Right cardiac atrium (tissue), 5 donors: ENCODE measurements at places on chromosomes 7 and 10. TPM values are rescaled to one million over a fixed set of nuclear protein-coding genes. Genes with fewer than 3 reads are reported as not detected.

Gene KIF11
- 1.0 TPM for total RNA-seq

Gene ANK3
- 190 TPM for total RNA-seq

Gene SSMEM1
- total RNA-seq, result not detected

Gene IGFBP1
- not detected for total RNA-seq

- DNase-seq, result no peak
Measured at GRCh38 chr10:89138755-89139490, 68.2 kb downstream of the CH25H start.

DNA sequence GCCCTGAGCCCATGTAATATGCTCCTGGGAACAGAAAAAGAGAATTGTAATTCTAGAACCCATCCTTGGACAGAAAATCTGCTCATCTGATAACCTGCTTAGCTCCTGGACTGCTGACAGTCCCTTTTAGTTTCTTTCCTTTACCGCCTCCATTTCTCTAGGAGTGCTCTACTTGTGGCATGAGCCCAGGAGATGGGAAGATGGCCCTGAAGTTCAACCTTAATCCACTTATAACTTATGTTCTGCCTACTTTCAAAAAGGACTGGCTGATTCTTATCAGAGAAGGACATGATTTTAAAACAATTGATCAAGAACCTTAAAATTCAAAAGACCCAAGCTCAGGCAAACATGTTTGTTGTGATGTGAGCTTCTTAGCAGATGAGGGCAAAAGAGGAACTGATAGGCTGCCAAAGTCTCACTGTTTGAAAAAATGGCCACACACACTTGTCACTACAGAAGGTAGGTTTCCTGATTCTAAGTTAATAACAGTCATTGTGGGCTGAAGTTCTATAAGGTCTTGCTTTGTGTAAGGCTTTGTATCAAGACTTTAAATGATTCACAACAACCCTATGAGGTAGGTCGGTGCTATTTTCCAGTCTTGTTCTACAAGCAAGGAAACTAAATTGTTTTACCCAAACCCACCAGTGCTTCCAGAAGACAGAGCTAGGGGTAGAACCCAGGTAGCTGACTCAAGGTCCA lies 94.3 kb upstream of the AFAP1L2 start:
- no peak for DNase-seq

GRCh38 chr10:86100581-86101061 lies 266.0 kb downstream of the GRID1 start:
- DNase-seq, result no peak

DNA sequence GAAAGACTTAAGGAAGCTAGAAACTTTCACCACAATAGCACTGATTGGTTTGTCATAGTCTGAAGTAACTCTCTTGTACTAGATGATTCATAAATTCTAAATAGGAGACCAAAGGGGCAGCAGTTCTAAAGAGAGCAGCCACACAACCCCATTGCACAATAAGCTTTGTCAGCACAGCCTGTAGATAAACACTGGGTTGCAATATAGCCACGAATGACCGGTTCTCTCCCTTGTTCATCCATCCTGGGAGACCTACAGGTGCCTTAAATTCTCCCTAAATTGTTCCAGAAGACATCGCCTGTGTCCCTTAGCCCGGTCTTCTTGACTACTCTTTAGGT lies 167.0 kb downstream of the SNX13 start:
- no peak for DNase-seq

GRCh38 chr10:117960345-117960935 lies 86.3 kb downstream of the RAB11FIP2 start:
- no peak for DNase-seq

- no peak for DNase-seq
Measured at GRCh38 chr10:129892548-129893052, 71.5 kb downstream of the EBF3 start.

DNA sequence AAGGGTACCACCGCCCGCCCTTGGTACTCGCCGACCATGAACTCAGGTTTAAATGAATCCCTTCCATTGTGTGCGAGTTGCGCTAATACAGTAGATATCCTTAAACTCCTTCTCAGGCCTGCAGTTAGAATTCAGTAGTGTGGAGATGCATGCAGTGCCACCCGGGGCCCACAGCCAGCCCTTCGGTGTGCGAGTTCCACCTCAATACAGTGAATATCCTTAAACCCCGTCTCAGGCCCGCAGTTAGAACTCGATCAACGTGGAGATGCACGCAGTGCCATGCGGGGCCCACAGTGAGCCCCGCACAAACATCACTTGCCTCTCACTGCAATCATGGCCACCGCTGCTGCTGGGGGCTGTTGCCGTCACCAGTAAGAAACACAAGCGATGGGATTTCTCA lies 261.9 kb downstream of the MAD1L1 start:
- no peak for DNase-seq

GRCh38 chr10:11454160-11454559 lies 157.3 kb downstream of the USP6NL start:
- no peak for DNase-seq

GRCh38 chr10:78460204-78460603 lies 426.5 kb downstream of the RPS24 start:
- DNase-seq, result no peak

- DNase-seq, result no peak
Measured at GRCh38 chr7:36615852-36616540, 108.3 kb downstream of the AOAH start.

- DNase-seq, result no peak
Measured at GRCh38 chr7:29285444-29285793, 90.8 kb downstream of the CHN2 start.

DNA sequence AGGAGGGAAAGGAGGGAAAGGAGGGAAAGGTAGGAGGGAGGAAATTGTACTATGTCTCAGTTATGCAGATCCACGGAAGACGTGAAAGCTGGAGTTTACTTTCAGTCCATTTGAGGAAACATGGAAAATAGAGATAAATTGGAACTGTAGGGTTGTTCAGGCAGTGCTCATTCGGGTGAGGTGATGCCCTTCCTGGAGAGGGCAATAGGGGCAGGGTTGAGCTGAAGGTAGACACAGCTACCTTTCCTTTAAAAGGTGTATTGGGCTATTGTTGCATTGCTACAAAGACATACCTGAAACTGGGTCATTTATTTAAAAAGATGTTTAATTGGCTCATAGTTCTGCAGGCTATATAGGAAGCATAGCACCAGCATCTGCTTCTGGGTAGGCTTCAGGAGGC lies 116.9 kb upstream of the PLXDC2 start:
- no peak for DNase-seq

GRCh38 chr10:3172081-3172445 lies 519 bp downstream of the PITRM1 start:
- no peak for DNase-seq

DNA sequence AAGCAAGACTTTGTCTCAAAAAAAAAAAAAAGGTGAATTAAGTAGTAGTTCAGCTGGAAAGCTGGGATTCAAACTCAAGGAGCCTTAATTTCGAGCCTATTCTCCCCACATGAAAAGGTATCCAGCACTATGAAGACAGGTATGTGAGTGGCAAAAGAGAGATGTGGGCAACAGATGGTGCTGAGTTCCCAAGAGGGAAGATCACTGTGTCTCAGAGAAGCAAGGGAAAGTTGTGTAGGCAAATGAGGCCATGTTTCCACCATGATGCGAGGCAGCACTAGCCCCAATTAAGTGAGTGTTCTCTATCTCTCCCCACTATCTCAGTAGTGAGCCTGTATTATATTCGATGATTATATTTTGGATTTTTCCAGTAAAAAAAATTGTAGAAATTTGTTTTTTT lies 19.8 kb upstream of the ST7 start:
- no peak for DNase-seq
